Pancreas (tissue), 10 donors: ENCODE measurements at places on chromosomes 7 and 10.

GRCh38 chr7:96211954-96212353, 109.9 kb downstream of the SLC25A13 start:
- no peak for DNase-seq

DNA sequence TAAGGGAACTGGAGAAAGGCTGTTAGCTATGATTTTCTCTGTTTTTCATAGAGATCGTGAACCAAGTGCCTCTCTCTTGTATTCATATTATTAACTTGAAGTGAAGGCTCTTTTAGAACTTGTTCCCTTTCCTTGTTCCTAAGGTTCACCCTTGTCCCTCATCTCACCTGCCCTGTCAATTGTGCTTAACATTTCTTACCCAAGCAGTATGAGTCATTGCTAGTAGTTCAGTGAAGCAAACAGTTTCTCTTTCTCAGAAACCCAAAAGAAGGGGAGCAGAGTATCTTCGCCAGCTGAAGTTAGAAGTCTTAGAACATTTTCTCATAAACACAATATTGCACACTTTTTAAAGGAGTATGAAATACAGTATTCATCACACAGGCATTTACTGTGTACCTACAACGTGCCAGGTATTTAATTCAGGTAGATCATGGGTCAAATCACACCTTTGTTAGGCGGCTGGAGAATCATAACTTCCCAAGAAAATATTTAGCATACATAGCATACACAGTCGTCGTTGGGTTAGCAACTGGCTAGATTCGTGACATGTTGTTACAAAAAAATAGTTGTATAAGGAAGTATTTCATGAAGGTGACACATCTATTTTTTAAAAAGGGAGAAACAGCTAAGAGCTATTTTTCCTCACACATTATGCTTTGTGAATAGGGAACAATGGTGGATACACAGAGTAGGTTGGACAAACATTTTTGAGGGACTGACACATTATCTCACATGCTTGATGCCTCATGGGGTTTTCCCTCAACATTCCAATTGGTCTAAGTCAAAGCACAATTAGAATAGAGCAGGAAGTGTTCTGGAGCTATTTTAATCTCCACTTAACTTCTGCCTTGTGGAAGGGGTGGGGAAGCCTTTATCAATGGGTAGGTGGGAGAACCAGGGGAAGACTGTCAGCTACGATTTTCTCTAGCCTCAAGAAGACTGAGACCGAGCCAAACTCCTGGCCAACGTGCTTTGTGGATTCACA, 13.2 kb downstream of the HDAC9 start:
- no peak for DNase-seq

DNA sequence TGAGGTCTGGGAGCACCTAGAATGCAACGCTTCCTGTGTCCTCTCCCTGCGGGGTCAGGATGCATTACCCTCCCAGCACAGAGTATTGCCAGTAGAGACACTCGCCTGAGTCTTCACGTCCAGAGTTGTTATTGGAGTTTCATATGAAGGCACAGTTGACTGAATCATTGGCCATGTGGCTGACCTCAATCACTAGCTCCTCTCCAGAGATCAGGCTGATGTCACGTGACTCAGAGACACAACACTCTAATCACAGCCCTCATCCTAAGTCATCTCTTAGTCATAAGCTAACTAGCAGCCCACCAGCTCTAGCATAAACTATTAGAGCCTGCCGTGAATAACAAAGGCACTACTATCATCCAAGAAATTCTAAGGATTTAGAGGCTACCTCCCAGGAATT, 107.8 kb downstream of the HECW1 start:
- no peak for DNase-seq

- DNase-seq, result no peak
These were observed 115.4 kb downstream of the MLLT10 start for GRCh38 chr10:21649454-21649872.
